ENCODE measurements at places on chromosomes 2 and 18. TPM values are rescaled to one million over a fixed set of nuclear protein-coding genes. Genes with fewer than 3 reads are reported as not detected.

The IL1F10 gene
- not detected for total RNA-seq

DNA sequence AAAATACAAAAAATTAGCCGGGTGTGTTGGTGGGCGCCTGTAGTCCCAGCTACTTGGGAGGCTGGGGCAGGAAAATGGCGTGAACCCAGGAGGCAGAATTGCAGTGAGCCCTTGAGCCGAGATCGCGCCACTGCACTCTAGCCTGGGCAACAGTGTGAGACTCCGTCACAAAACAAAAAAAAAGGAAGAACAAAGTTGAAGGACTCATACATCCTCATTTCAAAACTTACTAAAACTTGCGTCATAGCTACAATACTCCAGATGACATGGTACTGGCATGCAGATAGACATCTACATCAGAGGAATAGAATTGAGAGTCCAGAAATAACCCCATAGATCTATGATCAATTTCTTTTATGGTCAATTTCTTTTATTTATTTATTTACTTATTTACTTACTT, 13.6 kb upstream of the CYP27C1 start:
- DNase-seq: no peak

The FOXI3 gene
- not detected for total RNA-seq

GRCh38 chr18:33231474-33232317, 208.8 kb downstream of the CCDC178 start:
- DNase-seq: no peak

DNA sequence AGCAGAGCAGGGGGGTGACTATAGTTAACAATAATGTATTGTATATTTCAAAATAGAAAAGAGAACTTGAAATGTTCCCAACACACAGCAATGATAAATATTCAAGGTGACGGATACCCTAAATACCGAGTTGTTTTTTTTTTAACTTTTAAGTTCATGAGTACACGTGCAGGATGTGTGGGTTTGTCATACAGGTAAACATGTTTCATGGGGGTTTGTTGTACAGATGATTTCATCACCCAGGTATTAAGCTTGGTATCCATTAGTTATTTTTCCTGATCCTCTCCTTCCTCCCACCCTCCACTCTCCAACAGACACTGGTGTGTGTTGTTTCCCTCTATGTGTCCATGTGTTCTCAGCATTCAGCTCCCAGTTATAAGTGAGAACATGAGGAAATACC, 164.5 kb upstream of the DNMT3A start:
- DNase-seq: no peak

The HJURP gene
- total RNA-seq: 5.1 TPM

- DNase-seq: no peak
These were observed 48.4 kb downstream of the TMEFF2 start for GRCh38 chr2:192146069-192147015.

The ZNF892 gene
- total RNA-seq: 4.7 TPM

The MOGAT1 gene
- not detected for total RNA-seq

GRCh38 chr2:136117391-136117841, 533 bp downstream of the CXCR4 start:
- DNase-seq: no peak

The RMDN2 gene
- total RNA-seq: 7.8 TPM

DNA sequence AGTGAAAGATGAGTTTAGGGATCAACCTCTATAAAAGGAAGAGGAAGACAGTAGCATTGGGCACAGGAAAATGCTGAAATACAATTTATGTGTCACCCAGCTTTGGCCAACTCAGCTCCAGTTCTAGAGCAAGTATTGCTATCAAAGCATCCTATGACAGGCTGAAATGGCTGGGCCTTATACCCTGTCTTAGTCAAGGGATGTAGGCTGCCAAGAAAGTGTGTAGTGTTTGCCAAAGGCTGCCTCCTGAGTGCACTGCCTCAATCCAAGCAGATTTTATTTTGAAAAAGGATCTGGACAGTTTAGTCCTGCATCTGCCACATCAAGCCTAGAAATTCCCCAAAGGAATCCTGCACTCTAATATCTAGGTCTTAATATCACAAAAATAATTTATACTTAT, 359.9 kb upstream of the ZC3H15 start:
- no peak for DNase-seq

The LYG1 gene
- 0.95 TPM for total RNA-seq

DNA sequence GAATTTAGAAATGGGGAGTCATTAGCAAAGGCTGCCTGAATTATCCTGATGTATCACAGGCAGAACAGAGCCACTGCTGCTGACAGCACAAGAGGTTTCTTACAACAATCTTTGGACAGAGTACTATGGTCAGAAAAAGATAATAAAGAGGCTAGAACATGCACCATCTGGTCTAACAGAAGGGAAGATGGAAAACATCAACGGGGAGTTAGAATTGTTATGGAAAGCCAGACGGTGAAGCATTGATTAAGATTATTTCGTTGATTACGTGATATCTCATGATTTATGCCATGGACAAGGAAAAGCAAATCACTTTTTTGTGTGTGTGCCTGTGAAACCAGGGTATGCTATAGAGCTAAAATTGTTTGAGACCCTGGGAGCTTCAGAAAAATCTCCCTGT, 409.4 kb upstream of the ETAA1 start:
- no peak for DNase-seq

DNA sequence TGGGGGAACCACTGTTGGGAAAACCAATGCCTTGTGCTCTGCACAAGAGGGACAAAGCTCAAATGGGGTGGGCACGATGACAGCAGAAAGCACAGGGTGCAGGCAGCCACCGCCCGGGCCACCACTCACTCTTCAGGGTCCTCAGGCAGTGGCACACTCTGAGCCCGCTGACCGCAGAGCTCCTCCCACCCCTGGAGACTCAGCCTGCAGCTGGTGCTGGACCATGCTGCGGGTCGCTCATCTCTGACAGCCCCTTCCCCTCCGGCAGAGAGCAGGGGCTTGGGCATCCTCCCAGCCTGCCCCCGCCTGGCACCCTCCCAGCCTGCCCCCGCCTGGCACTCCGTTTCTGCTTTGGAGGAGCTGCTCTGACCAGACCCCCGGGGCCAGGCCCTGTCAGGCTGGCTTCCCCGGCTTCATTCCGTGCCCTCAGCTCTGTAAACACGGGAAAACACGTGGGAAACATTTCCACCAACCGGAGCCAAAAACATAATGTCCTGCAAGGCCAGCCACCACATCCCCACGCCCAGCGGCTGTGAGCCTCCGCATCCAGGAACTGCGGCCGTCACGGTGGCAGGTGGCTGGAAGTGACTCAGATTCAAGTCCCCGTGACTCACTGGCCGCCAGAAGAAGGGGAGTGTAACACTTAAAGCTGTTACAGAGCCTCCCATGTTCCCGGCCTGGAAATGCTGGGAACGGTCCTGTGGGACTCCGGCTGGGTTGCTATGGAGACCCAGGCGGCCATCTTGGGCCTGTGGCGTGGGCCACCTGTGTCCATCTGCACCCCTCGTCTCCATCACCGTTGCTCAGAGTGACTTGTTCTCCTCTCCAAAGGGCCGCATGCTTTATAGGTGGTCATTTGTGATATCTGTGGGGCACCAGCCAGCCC, 6.8 kb upstream of the SNED1 start:
- DNase-seq: peak; percentile 48

The SFTPB gene
- total RNA-seq: not detected

The LPIN1 gene
- total RNA-seq: 30.2 TPM

- no peak for DNase-seq
These were observed 541.4 kb upstream of the DDX18 start for GRCh38 chr2:117273009-117273671.

DNA sequence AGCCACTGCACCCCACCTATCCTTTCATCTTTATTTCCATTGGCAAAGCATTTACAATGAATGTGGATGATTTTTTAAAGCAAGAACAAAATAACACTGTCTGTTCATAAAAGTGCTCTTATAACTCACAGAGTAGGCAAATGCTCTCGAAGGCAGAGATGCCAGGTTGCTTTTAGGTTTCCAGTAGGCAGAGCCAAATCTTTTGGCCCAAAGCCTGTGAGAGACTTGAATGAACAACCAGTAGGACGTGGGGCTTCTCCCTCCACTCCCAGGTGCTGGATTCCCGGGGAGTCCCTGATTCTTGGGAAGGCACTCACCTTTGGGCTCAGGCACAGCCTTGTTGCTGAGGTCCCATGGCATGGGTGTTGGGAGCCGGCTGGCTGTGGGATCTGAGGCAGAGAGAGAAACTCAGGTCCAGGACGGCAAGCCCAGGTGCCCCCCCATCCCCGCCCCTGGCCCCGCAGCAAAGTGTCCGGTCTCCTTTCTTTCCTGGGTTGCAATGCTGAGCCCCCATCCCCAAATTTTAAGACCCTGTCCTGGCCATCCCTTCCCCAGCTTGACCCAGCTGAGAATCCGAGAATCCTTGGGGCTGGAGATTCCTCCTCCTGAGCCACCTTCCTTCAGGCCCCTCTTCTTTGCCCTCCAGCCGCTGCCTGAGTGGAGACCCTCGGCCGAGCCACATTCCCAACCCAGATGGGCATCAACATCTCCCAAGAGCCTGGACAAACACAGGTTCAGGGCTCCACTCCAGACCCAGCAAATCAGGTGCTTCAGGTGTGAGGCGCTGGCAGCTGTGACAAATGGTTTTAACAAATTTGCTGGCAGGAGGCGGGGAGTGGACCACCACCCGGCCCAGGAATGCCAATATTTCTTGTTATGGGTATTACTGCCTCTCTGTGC, 5.8 kb downstream of the NEURL3 start:
- DNase-seq: no peak

DNA sequence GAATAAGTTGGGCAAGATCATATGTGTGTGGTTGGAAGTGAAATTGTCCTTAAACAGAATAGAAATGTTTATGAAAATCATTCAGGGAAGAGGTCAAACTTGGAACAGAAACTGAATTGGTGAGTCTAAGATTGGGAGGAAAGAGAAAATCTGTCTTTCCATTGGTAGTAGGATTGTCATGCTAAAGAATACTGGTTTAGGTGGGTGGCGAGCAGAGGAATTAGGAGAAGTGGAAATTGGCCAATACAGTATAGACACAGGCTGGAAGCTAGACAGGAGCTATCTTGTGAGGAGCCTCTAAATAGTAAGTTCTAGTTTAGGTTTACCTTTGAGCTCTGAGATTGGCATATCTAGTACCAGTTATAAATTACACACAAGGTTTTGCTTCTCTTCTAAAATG, 80.9 kb upstream of the KYNU start:
- no peak for DNase-seq

GRCh38 chr2:181677912-181678586, 2.3 kb downstream of the NEUROD1 start:
- DNase-seq: no peak

The SKA1 gene
- 11.2 TPM for total RNA-seq

- DNase-seq: no peak
These were observed 24.1 kb downstream of the FIGN start for GRCh38 chr2:163711699-163712098.

DNA sequence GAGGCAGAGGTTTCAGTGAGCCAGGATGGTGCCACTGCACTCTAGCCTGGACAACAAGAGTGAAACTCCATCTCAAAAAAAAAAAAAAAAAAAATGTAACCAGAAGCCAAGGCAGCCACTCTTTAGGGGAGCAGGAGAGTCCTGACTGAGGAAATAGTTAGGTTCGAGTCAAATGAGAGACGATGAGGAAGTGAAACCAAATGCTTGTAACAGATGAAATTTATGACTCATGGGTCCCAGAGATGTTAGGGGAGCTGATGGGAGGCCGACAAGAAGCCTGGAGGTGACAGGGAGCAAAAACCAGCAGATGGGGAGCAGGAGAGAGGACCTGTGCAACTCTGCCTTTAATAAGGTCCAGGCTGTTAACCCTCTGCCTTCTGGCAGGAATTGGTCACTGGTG, 756.1 kb upstream of the DDX18 start:
- no peak for DNase-seq

The PJVK gene
- total RNA-seq: 0.35 TPM
